COR-L47 (cell line): ENCODE measurements at places on chromosomes 6 and 20.
A peak's percentile ranks its signal among the peaks of the same experiment; 100 is the strongest.

- peak; percentile 57 for DNase-seq
Measured at GRCh38 chr6:28838289-28838633, 85.5 kb downstream of the TRIM27 start.

DNA sequence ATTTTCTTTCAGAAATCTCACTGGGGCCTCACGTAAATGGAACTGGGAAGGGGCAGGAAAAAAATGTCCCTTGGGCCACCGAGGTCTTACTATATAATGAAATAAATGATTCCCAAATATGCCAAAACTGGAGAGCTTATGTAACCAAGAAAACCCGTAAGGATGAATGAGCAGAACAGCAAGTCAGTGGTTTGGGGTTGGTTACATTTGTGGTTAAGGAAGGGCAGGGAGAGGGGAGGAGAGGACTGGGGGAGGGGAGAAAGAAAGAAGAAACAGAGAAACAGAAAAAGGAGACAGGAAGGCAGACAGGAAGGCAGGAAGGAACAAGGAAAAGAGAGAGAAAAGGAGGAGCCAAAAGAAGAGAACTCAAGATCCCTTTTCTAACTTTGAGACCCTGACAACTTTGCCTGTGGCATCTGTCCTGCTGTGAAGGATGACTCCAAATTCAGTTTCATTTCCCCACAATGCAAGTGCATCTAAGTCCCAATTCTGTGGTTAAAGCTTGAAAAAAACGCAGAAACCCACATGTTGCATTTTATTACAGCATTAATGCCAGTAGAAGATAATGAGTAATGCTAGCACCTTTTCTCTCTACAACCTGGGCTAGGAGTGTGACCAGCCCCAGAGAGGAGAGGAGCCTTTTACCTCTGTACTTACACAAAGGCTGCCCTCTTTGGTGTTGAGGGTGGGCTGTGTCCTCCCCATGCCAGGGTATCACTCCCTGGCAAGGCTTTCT is 10.8 kb upstream of the ARMC2 start:
- no peak for DNase-seq

DNA sequence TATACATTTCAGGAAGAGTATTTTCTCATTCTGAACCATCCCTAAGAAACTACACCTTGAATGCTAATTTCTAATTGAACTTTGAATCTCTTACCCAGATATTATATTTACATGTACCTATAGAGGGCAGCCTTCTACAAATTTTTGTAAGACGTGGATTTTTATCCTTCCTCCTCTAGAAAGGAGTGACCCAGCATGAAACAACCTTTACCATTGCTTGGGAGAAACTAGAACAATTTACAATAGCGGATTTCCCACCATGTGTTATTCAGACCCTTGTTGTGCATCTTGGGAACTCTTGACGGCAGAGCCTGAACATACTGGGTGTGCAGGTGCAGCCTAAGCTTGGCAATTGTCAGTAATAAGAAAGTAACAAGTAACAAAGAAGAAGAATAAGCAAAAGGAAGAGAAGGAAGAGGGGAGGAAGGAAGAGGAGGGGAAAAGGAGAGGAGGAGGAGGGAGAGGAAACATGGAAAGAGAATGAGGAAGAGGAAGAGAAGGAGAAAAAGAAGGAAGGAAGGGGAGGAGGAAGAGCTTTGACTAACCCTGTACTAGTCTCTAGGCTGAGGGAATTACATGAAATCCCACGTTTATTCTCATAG is 10.8 kb upstream of the TAAR1 start:
- no peak for DNase-seq

GRCh38 chr20:2955257-2955970 is 82.1 kb downstream of the PTPRA start:
- DNase-seq: no peak

- no peak for DNase-seq
Measured at GRCh38 chr6:166466178-166467122, 83.7 kb upstream of the MPC1 start.

DNA sequence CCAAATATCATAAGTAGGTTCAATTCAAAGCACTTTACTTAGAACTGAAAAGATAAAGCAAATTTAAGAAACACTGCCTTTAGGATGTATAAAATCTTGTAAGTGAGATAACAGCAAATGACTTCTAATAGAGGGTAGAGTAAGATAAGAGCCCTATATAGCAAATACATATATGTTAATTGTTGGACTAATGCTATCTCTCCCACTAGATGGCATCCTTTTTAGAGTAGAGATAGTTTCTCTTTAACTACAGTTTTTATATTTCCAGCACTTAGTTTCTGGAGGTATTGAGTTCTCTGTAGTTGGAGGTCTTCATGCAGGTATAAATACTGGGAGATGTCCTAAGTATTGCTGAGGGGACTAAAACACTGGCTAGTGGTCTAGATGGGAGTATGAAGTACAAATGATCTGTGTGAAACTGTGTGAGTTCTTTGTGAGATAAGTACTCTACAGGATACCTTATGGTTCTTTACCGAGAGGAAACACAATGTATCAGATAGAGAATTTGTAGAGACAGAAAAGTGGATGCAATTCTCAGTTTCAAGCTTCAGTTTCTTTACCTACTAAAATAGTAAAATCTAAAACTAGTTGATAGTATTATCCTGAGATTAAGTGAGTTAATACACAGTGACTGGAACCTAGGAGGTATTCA is 399.3 kb downstream of the KHDRBS2 start:
- DNase-seq: no peak

DNA sequence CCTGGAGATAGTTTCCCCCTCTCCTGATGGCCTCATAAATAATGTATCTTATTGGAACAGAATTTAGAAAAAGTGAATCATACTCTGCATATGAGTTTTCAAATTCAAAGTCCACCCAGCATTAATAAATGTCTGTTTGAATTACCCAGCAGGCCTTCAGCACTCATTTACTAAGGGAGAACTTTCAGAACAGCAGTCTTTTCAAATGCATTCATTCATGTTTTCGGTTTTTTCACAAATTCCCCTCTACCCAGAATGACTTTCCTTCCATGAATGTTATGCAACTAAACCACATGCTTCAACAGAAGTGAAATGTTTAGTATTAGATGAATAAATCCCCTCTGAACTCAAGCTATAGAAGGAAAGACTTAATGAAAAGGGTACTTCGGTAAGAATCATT is 92.4 kb downstream of the RTN4IP1 start:
- DNase-seq: no peak

DNA sequence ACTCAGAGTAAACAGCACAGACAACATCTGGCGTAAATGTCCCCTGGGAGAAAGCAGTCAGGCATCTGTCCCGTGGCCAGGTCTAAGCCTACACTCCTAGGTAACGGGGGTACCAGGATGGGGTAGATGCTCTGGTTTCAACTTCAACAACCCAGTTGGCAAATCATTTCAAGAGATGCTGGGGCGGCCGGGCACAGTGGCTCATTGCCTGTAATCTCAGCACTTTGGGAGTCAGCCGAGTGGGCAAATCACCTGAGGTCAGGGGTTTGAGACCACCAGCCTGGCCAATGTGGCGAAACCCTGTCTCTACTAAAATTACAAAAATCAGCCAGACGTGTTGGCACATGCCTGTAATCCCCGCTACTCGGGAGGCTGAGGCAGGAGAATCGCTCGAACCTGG is 12.3 kb downstream of the PREX1 start:
- DNase-seq: no peak

- no peak for DNase-seq
Measured at GRCh38 chr20:63315731-63316491, 22.9 kb downstream of the COL20A1 start.

GRCh38 chr6:89066940-89067646 is 13.5 kb upstream of the PNRC1 start:
- no peak for DNase-seq

GRCh38 chr6:13421425-13422059 is 65.9 kb downstream of the GFOD1 start:
- DNase-seq: no peak

GRCh38 chr6:136510782-136511181 is 39.4 kb downstream of the MAP7 start:
- no peak for DNase-seq

GRCh38 chr20:58584051-58584824 is 66.8 kb upstream of the STX16 start:
- DNase-seq: no peak

DNA sequence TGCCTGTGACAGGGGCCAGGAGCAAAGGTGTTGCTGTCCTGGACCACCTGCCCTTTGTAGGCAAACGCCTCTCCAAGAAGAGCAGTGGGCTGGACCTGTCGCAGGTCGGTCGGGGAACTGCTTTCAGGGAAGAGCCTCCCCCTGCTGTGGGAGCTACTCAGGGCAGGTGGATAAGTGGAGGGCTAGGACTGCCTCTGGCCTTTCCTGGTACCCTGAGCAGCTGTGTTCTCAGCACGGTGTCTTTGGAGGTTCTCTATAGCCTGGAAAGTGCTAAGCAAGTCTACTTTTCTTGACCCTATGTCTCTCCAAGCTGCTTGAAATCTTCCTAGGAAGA is 35.0 kb downstream of the BPIFB1 start:
- DNase-seq: no peak

GRCh38 chr20:15847196-15847784 is 726.0 kb downstream of the KIF16B start:
- DNase-seq: no peak

DNA sequence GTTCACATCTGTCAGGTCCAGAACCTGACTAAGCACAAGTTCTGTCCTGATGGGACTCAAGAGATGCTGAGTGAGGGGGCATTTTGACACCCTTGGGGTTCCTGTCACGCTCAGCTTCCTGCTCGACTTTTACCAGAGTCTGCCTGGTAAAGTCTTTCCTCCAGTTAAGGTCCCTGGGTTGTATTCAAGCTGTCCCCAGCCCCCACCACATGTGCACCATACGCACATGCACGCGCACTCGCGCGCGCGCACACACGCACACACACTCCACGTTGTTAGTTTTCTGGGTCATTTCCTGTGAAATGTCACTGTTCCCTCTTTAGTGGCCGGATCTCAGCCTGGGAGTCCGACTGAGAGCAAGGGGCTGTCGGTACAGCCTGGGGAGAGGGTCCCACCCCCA is 166.1 kb downstream of the GMPR start:
- DNase-seq: no peak

DNA sequence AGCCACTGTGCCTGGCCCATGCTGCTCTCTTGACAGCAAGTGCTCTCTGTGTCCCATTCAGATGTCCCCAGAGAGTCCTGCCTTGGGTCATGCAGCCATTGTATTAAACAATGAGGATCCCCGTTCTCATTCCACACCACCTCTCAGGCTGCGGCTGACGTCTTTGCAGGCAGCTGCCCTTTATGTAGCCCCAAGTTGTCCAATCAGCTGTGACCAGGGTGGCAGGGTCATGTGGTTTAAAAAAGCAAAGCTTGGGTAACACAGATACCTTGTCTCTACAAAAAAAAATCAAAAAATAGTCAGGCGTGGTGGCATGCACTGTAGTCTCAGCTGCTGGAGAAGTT is 13.2 kb downstream of the GCNT2 start:
- DNase-seq: no peak

DNA sequence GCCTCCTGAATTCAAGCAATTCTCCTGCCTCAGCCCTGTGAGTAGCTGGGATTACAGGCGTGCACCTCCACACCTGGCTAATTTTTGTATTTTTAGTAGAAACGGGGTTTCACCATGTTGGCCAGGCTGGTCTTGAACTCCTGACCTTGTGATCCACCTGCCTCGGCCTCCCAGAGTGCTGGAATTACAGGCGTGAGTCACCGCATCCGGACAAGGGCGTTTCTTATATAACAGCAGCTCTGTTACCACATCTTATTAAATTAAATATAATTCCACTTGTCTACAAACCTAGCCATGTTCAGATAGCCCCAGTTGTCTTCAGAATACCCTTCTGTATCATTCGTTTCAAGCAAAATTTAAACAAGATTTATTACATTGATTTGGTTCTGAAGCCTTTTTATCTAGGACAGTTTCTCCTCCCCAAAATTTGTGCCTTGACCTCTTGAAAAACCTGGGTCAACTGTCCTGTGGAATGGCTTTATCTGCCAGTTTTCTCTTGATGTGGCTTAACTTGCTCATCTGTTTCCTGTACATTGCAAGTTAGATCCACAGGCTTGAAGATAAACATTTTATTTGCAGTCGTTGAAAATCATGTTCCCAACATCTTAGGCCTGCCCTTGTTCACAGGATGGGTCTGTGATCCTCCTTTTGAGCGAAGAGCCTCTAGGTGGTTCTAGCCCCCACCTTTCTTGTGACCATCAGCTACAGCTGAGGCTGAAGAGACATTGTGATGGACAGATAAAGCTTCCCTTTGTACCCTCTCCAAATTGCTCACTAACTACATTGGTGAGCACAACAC is 132.2 kb downstream of the ARID1B start:
- DNase-seq: no peak

DNA sequence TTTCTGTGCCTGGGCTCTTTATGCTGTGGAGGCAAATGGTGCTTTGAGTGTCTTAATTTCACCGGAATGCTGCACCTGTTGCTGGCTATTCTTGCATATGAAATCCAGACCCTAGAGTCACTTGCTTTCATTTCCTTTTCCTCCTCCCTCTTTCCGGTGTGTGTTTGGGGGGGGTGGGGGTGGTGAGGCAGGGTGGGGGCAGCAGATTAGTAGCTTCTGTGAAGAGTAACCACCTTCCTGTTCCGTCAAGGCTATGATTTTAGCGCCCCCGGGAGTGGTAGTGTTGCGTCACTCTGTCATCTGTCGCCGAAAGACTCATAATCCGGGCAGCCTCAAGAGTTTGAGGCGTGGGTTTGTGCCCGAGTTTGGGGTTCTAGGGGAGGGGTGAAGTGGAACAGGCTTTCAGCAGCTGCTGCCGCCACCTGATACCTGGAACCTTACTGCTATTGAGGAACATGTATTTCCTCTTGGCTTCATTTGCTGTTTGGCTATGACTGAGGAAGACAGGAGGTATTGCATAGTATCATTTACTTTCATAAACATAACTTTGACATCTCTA is 49.1 kb downstream of the UTRN start:
- DNase-seq: no peak

DNA sequence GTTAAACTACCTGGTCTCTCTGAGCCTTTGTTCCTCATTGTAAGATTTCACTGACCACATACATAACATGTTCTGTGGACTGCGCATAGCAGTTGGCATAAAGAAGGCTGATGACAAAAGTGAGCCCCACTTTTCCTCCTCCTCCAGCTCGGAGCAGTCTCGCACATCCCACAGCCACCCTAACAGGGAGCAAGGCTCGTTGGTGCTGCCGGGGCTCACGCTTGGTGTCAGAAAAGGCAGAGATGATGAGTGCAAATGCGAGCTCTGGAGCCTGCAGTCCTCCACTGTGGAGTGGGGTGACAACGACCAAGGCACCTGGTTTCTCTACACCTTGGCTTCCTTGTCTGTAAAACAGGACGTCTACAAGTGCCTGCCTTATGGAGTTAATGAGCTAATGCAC is 9.7 kb downstream of the TGM3 start:
- no peak for DNase-seq

DNA sequence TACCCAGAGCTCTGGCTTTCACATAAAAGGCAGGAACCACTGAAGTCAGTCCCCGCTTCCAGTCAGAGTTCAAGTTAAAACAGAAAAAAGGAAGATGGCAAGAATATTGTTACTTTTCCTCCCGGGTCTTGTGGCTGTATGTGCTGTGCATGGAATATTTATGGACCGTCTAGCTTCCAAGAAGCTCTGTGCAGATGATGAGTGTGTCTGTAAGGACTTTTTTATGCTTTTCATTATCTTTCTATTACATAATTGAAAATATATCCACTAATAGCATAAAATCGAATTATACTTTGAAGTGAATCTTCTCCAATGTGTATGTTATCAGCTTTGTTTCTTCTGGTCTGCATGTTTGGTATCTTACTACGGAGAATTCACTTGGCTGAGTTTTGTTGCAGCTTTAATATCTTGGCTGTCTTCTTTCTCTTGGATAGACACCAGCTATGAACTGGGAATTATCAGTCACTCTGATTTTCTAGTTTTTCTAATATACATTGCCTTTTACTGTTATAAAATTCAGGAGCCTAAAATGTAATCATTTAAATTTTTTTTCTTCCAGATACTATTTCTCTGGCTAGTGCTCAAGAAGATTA is at the start of gene OTOR:
Gene OTOR, plus strand, starts transcription at position 51 of the 593 bp plus-strand sequence. Its CDS starts 44 bp downstream, at position 95.
- DNase-seq: no peak
